Stimulated activated CD8-positive, alpha-beta memory T cell treated with anti-CD3 and anti-CD28 coated beads, Interleukin-15, amount 100 ng/mL, for 1 hour (primary cell): ENCODE measurements at places on chromosomes 3 and 15.

GRCh38 chr15:82812994-82813393, 3.6 kb downstream of the WHAMM start:
- DNase-seq: no peak

- no peak for DNase-seq
Observed at GRCh38 chr3:118101891-118102290, 932.8 kb downstream of the IGSF11 start.

- no peak for DNase-seq
Observed at GRCh38 chr3:56748663-56749231, 53.0 kb downstream of the ARHGEF3 start.

DNA sequence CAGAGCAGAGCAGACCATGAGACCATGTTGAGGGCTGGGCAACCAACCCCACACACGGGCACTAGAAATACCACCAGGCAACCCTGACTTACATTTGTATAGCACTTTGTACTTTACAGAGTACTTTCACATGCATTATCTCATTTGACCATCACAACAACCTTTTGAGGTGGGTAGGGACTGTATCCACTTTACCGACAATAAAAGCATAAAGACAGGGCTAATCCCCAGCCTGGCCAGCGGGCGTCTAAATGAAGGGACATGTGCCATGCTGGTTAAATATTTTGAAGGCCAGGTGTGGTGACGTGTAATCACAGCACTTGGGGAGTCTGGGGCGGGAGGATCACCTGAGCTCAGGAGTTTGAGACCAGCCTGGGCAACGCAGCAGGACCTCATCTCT, 23.6 kb downstream of the RASGRP1 start:
- DNase-seq: no peak

DNA sequence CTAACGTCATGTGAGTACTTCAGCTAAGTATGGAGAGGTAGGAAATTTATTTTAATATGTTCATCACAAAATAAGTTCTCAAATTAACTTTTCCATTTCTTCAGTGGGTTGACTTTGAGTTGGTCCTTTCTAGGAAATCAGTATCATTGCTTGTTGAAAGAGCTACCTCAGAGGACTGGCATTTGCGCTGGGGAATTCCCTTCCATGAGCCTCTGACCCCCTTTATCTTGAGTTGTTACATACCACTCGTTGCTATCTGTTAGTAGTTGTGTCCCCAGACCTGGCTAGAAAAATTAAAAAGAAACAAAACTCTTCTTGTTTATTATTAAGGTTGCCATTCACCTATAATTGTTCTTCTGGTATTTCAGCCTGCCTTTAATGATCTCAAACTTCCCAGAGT, 96.8 kb upstream of the ROBO2 start:
- DNase-seq: no peak

- no peak for DNase-seq
Observed at GRCh38 chr15:63573533-63573932, 23.7 kb upstream of the FBXL22 start.

GRCh38 chr15:72092006-72092405, 25.9 kb downstream of the MYO9A start:
- DNase-seq: no peak

GRCh38 chr3:193945143-193945542, 190.8 kb upstream of the HES1 start:
- DNase-seq: no peak

DNA sequence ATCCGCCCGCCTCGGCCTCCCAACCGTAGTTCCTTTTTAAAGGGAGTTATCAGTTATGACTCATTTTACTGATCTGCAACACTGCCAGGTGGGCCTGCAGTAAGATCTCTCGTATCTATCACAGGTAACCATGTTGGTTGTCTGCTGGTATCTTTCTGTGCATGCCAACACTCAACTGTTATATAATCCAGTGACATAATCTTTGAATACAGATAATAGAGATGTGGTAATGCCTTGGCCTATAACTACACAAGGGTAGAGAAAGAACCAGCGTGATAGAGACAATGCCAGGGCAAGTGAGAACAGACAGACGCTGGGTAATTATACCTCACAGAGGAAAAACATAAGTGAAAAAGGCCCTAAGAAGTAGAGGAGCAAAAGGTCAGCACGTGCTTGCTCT, 11.0 kb upstream of the ARPP19 start:
- DNase-seq: no peak

- no peak for DNase-seq
Observed at GRCh38 chr15:90062023-90062442, 40.2 kb downstream of the IDH2 start.

DNA sequence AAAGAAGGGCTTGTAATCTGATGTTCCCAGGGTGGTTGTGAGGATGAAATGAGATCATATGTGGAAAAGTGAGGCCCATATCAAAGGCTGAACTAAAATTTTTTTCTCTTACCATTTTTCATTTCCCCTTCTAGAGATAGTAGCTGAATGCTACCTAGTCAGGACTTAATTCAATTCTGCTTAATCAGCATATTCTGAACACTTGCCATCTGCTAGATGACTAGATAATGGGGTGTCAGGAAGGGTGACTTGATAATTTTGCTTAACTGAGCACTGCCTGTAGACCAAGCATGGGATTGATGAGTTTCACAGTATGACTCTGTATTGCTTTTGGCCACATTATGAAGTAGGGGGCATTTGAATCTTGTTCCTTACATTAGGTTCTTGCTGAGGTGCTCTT, 136.2 kb downstream of the CHST2 start:
- no peak for DNase-seq
